ENCODE measurements at places on chromosomes 16 and 17.
A peak's percentile ranks its signal among the peaks of the same experiment; 100 is the strongest.

- DNase-seq, result no peak
Observed at GRCh38 chr16:19523184-19523558, 571 bp upstream of the CCP110 start.

- DNase-seq, result no peak
Observed at GRCh38 chr16:78677181-78677731, 577.8 kb downstream of the WWOX start.

DNA sequence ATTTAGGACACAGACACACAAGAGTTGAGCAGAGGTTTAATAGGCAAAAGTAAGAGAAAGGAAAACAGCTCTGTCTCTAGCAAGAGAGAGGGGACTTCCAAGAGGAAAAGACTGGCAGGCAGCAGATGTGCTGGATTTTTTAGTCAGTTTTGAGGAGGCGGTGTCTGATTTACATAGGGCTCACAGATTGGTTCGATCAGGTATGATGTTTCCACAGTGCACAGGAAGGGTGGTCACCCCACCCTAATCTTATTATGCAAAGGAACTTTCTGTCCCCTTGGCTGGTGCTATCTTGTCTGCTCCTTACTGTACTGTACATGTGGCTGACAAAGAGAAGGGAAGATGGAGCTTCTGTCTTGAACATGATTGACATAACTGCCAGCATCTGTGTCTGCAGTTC is 25.3 kb downstream of the BFAR start:
- DNase-seq, result no peak

- no peak for DNase-seq
Observed at GRCh38 chr16:4982056-4982867, 24.1 kb downstream of the SEC14L5 start.

DNA sequence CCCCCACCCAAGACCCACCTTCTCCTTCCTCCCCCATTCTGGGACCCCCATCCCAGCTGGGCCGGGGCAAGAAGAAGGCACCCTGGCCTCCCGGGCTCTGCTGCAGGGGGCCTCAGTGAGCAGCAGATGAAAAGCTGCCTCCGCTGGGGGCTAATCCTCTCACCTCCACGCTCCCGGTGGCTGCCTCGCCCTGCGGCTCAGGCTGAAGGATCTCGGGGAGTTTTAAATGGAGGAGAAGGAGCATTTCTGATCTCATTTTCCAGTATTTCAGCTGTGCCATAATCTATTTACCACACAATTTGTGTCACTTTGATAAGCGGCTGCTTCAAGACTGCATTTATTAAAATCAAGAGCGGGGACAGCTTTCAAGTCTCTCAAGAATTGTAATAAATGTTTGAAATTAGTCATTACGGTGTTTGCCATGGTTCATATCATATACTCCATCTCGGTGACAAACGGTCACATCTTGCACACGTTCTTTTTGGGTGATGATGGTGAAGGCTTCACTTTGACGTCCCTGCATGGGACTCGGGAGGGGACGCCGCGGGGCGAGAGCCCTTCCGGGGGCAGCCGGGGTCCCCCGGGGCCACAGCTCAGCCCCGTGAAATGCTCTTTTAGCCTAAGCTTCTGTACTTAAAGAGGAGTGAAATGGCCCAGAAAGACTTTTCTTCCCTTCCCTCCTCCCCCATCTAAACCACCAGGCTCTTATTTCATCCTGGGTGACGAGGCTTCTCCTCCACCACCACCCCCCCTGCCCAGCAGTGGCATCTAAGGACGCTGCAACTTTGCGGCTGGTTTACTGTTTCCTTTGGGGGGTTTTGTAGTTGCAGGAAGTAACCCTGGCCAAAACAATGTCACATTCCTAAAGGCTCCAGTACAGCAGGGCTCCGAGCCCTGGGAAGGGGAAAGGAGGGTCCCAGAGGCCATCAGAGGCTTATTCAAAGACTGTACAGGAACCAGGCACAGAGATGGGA is 313.1 kb upstream of the TNRC6C start:
- no peak for DNase-seq

DNA sequence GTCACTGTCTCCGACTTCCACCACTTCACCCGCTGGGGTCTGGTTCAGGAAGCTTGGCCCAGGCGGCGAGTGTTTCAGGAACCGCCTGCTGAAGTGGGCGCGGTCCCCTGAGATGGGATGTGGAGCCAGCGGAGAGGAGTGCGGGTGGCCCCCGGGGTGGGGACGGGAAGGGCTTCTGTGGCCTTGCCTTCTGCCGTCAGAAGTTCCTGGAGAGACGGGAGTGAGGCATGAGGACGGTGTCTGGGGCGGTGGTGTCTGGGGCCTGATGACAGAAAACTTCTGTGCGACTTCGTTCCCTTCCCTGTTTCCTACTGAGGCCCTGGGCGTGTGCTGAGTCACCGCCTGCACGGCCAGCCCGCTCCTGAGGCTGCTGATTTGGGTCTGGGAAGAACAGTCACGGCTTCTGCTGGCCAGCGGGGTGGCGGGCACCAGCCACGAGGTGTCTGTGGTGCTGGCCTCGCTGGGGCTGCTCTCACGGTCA is 12.3 kb upstream of the NLRC3 start:
- DNase-seq, result no peak

GRCh38 chr16:49183911-49184310 is 97.7 kb downstream of the CBLN1 start:
- no peak for DNase-seq

DNA sequence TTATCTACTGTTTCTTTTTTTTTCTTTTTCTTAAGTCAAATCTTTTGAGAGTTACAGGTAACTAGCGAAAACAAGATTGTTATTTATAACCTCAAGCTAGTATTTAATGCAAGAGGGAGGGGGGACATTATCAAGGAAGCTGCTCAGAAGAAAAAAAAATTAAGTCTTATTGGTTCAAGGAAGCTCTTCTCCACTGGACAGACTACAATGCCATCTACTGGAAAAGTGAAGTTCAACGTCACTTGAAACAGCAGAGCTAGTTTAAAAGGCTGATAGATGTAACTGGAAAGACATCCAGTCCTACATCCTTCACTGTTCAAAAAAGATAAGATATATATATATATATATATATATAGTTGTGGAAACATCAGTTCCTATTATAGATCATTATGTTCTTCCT is 418.0 kb upstream of the PSMD7 start:
- DNase-seq, result no peak

- DNase-seq, result no peak
Observed at GRCh38 chr16:87832137-87832527, 37.2 kb downstream of the SLC7A5 start.

DNA sequence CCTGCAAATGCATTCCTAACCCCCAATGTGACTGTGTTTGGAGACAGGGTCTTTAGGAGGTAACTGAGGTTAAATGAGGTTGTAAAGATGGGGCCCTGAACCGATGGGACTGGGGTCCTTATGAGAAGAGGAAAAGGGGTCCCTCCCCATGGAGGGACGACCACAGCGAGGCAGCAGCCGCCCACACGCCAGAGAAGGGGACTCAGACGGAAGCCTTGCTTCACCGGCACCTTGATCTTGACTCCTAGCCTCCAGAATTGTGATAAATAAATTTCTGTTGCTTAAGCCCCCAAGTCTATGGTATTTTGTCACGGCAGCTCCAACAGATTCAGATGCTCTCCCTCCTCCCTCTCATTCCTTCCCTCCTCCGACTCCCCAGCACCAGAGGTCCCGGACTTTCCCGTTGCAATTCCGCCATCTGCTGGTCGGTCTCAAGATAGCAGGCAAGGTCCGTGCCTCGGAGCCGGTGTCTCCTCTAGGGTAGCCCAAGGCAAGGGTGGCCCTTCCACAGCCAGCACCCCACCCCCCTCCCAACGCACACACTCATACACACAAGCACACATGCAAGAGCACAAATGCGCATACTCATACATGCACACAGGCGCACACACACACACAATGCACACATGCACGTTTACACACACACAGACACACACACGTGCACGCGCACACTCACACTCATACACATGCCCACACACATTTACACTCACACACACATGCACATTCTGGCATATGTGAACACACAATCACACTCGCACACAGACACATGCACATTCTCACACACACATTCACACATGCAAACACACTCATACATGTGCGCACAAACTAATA is 23.1 kb upstream of the C16orf78 start:
- no peak for DNase-seq

GRCh38 chr16:68737046-68737729 is at the start of gene CDH1:
TSS of gene CDH1 (plus strand) at chr16:68737292. CDS start at chr16:68737416, 124 bp downstream.
- peak; percentile 98 for DNase-seq

GRCh38 chr16:87369796-87370719 is 13.5 kb downstream of the FBXO31 start:
- no peak for DNase-seq

DNA sequence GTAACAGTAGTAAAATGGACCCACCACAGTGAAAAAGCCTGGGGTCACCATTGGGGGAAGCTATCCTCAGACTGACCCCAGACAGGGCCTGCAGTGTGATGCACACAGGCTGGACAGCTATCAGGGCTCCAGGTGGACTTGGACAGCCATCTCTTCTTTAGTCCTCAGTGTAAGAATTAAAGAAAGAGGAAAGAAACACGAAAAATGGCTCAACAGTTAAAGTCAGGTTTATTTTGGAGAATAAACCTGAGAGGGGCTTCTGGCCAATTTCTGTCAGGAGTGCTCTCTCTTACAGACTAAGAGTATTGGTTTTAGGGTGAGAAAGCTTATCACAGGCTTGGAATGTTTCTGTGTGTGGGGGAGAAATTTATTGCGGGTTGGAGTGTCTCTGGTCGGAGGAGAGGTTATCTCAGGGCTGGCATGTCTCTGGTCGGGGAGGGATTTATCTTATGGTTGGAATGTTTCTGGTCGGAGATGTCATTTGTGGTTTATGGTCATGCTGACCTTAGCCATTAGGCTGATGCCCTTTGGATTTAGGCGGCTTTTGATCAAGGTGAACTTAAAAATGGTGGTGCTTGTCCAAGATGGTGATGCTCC is 10.8 kb upstream of the B4GALNT2 start:
- DNase-seq, result no peak

DNA sequence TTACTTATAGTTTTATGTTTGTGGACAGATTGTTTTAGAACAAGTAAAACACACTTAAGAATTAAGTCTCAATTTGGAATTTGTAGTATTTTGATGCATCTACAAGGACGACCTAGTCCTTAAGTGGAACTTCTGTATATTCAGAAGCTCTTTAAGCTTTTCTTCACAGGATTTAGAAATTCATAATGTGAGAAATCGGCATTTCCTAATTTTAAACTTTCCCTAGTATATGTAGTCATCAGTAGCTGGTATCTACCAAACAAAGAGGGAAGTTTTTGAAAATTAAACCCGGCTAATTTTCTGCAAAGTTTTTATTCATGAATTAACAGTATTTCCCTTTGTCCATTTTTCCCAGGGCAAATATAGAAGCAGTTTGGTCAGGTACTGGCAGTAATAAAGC is 203.6 kb downstream of the CDRT15L2 start:
- no peak for DNase-seq

- DNase-seq, result no peak
Observed at GRCh38 chr17:8237175-8237574, 10.7 kb downstream of the CTC1 start.

DNA sequence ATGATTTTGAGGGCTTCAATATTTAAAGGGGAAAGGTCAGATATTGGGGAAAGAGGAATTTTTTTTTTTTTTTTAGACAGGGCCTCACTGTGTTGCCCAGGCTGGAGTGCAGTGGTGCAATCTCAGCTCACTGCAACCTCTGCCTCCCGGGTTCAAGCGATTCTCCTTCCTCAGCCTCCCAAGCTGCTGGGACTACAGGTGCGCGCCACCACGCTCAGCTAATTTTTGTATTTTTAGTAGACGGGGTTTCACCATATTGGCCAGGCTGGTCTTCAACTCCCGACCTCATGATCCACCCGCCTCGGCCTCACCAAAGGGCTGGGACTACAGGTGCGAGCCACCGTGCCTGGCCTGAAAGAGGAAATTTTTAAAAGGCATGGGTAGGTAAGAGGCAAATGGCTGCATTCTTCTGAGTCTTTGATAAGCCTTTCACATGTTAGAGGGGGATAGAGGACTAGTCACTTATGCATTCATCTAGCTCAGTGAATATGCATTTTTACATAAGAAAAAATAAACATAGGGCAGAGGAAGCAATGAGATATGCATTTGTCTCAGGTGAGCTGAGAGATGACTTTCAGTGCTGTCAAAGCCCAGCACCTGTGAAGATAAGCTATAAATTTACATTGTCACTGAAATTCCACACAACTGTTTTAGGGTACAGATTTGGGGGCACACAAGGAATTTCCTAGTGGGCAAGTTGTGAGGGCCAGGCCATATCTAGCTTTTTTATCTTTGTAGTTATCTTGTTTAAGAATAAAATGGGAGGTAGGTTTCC is 1.1 kb upstream of the FCSK start:
- no peak for DNase-seq

DNA sequence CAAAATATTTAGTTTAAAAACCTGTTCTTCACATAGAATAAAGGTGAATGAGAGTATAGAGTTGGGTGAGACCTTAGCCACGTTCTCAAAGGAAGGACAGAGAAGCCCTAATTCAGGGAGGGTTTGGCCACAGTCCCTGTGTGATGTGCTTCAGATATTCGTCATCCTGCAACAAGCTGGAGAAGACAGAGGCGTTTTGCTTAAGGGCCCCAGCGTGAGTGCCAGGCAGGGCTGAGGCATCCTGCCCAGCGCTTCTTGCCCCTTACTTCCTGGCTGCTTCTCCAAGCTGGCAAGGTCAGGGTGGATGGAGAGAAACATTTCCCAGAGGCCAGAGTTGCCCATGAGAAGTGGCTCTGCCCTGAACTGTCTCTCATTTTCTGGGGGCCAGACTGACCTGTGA is 46.9 kb downstream of the AXIN2 start:
- peak; percentile 13 for DNase-seq

DNA sequence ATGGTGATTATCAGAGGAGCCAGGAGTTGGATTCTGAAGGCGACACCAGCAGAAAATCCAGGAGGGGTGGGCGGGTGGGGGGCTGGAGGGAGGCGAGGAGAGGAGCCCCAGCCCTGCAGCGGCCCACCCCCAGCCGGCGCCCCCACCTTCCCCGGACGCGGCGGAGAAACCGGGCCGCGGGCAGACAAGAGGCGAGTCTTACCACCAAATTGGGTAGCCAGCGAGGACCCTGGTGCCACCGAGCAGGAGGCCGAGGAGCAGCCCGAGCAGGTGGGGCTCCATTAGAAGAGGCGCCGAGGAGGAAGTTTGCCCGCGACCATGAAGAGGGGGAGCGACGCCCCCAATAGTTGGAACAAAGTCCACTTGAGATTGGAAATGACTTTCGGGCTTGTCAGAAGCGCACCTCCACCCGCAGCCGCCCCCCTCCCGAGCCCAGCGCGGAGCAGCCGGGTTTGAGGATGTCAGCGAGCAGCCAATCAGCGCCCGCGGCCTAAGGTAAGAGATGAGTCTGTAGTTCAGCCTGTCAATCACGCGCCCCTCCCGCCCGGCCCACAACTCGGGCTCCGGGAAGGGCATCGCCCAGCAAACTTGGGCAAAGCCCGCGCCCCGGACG is at the start of gene WNT3:
WNT3 (minus strand) TSS at position 377 of the 613 bp plus-strand sequence; CDS start at position 282, 95 bp downstream.
- no peak for DNase-seq

GRCh38 chr16:87042551-87043230 is 274.5 kb downstream of the C16orf95 start:
- no peak for DNase-seq

- DNase-seq, result no peak
Observed at GRCh38 chr16:84603940-84604339, 13.9 kb downstream of the COTL1 start.

DNA sequence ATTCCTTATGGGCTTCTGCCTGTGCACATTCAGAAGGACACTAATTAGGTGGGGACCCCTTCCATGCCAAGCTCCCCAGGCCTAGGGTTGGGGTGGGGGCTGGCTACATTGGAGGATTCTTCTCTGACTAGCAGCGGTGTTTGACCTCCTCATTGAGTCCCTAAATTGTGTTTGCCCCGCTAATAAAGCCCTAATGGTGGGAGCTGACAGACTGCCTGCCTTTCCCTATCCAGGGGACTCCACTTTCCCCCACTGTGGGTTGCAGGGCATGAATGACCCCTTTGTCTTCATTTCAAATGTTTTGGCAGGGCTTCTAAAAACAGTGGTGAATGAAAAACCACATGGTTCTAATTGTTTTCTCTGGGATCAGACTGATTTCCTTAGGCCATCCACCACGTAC is 476.8 kb upstream of the CDH11 start:
- DNase-seq, result no peak

Data from RWPE2 (cell line).